RKO (cell line): ENCODE measurements at places on chromosomes 13 and 19.

GRCh38 chr13:29923554-29924481 lies 73.4 kb upstream of the UBL3 start:
- peak; percentile 96 for DNase-seq

GRCh38 chr13:48532506-48533499 lies at the start of gene RCBTB2:
TSS of gene RCBTB2 (minus strand) at chr13:48533080. CDS start at chr13:48521939, 11,141 bp downstream.
- peak; percentile 97 for DNase-seq

DNA sequence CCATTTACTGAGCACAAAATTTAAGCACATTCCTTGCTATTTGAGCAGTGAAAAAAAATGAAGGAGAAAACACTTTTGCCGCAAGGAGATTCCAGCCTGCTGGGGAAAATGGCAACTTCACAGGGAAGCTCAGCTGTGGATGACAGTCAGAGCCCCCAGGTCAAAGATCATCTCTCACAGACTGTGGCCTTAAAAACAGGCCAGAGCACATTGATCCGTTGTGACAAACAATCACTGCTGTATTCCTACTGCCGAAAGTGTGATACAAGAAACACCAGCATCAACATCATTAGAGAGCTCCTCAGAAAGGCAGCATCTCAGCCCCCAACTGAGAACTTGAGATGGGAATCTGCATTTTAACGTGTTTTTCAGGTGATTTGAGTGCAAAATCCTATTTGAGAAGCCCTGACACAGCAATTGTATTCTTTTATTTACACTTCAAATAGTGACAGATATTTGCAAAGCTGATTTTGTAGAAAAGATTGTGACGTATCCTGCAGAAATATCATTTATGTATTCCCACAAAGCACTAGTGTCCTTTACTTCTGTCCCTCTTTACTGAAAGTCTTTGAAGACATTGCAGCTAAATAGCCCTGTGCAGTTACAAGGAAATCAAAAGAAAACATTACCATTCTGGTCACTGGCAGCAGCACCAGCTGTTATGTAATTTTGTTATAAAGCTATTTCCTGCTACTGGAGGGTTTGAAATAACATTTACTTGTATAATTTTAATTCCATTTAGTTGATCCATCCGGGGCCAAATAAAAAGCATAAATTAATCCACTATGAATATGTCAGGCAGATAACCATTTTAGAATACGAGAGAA lies 652.0 kb downstream of the LIG4 start:
- DNase-seq, result no peak

DNA sequence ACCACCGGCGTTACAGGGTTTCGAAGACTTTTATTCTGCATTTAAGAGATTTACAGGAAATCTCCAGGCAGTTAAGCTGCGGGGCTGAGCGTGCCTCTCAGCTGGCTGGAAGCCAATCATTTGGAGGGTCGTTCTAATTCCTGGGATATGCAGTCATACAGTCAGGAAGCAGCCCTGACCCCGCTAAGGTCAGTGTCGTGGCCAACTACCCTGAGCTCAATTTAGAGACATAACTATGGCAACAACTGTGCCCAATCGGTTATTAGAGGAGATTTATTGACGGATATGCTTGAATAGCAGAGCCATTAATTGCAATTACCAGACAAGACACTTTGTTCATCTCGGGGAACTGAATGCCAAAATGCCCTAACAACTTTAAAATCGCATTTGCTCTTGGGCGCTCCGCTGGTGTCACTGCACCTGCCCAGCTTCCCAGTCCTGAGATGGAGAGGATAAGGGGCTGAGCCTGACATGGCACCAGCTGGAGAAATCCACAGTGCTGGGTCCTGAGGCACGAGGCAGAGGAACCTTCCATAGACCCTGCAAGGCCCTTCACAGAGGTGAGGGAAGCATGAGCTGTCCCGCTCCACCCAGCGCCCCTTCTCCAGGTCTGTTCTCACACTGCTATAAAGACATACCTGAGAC lies 15.1 kb upstream of the ZNF507 start:
- no peak for DNase-seq

DNA sequence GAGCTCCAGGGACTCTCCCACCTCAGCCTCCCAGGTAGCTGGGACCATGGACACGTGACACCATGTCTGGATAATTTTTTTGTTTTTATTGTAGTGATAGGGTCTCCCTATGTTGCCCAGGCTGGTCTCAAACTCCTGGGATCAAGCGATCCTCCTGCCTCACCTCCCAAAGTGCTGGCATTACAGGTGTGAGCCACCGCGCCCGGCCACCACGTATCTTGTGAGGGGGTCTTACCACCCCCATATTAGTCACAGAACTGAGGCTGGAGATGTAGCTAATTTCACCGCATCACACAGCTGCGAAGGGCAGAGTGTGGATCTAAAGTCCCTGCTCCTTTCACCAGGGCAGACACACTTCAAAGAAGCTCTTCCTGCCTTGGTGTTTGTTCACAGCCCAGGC lies 211.8 kb upstream of the SOX1 start:
- DNase-seq, result no peak

GRCh38 chr19:56810260-56810659 lies 30.3 kb downstream of the PEG3 start:
- no peak for DNase-seq

GRCh38 chr13:45951724-45952123 lies 100.2 kb upstream of the SIAH3 start:
- no peak for DNase-seq

DNA sequence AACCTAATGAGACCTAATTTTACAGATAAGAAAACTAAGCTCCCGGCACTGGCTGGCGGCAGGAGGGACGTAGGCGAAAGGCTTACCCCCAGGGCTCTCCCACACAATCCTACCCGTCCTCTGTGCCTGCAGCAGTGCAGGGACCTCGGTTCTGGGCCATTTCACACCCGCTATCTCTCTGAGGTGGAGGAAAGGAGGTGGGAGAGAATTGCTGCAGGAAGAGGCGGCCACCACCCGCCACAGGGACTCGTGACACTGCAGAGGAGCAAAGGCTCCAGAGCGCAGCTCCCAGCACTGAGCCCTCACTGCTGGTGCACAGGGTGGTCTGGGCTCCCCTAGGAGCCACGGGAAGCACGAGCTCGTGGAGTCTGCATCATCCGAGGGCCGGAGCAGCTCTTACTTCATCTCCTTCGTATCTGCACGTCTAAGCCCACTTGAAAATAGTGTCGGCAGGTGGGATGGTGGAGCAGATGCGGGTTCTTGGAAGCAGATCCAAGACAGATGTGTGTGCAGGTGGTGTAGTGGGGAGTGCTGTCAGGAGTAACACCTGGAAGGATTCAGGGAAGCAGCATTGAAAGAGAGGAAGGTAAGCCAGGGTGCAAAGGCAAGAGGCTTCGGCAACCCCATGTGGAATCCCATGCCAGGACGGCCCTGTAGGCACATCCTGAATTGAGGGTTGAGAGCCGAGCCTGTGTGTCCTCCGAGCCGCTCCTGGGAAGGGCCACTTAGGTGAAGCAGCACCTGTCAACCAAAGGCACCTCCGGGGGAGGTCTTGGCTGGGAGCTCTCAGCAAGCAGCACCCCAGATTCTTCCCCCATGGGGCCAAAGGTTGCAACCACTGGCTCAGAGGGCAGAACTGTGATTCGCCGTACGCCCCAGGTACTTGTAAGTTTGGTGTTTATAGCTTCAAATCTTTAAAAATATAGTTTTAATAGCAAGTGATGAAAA lies 115.8 kb upstream of the SPACA7 start:
- DNase-seq, result no peak

GRCh38 chr13:76735641-76736040 lies 150.6 kb downstream of the KCTD12 start:
- no peak for DNase-seq
